ENCODE measurements at places on chromosomes 2 and 18.

DNA sequence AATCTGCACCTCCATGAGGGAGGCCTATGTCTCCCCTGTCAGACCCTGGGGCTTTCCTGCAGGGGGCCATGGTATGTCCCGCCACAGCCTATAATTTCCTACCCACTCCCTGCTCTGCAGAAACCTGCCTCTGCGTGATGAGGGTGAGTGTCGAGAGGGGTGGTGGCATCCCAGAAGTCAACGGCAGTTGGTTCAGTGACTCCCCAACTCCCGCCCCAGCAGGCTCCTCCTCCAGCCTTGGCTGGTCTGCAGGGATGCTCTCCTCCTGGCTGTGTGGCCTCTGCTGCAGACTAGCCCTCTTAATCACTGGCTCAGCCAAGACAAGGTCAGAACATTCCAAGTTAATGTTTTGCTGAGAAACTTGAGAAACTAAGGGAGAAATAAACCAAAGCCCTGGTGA lies 13.3 kb downstream of the CELF4 start:
- DNase-seq: no peak

- no peak for DNase-seq
These were observed 22.6 kb upstream of the BCL2 start for GRCh38 chr18:63342206-63342605.

DNA sequence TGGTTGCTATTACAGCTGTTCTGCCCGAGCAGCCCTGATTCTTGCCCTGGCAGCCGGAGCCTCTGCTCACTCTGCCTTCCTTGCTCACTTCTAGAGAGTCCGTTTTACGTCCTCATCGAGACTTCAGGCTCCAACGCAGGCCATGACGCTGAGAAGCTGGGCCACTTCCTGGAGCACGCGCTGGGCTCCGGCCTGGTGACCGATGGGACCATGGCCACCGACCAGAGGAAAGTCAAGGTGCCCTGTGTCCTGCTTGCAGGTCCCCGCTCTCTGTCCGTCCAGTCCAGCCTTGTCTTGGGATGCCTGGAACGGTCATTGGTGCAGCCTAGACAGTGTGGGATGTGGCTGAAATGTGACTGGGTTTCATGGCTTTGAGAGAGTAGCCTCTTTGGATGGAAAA lies 16.7 kb downstream of the D2HGDH start:
- no peak for DNase-seq

DNA sequence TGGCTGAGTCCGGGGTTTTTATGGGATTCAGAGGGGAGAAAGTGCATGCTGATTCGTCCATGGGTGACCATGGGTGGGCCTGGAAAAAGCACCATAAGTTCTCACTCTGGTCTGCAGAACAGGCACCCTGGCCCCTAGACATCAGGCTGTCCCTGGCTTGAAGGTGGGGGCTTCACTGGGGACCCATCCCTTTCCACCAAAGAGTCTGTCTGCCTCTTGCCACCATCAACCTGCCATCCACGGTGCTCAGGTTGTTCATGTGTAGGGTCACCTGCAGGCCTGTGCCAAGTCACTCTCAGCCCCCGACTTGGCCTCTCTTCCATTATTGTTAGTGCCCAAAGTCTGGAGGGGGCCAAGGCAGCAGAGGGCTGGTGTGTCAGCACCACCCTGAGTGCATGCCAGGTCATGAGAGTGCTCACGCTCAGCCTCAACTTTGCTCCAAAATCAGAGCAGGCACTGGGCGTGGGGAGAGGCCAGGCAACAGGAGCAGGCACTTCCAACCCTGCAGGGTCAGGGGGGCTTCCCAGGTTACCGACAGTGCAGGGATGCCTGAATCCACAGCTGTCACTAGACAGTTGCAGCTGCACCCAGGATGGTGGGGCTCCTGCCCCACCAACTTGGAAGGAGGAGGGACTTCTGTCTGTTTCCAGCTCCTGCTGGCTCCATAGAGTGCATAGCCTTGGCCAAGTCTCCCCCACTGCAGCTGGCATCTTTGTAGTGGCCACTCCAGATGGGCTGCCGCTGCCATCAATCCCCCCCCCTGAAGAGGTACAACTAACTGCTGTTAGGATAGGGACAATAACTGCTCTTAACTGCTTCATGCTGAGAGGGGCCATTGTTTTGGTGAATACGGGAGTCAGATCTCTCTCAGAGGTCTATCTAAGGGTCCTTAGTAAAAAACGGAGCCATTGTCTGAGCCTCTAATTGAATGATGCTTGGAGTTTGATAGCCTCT lies 209.3 kb downstream of the AKAIN1 start:
- DNase-seq: no peak

GRCh38 chr2:230949966-230950873 lies 25.2 kb upstream of the GPR55 start:
- no peak for DNase-seq
